ENCODE measurements at places on chromosomes 4 and X. TPM values are rescaled to one million over a fixed set of nuclear protein-coding genes. Genes with fewer than 3 reads are reported as not detected.

Gene TAF7L
- not detected for total RNA-seq

DNA sequence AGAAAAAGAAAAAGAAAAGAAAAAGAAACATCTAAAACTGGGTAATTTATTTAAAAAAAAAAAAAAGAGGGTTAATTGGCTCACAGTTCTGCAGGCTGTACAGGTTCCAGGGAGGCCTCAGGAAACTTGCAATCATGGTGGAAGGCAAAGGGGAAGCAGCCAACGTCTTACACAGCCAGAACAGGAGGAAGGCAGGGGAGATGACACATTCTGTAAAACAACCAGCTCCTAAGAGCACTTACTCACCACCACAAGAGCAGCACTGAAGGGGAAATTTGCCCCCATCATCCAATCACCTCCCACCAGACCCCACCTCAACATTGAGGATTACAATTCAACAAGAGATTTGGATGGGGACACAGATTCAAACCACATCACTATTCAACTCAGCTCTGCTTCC, 36.8 kb upstream of the TMEM184C start:
- DNase-seq: no peak

Gene ALAS2
- total RNA-seq: 0.68 TPM

DNA sequence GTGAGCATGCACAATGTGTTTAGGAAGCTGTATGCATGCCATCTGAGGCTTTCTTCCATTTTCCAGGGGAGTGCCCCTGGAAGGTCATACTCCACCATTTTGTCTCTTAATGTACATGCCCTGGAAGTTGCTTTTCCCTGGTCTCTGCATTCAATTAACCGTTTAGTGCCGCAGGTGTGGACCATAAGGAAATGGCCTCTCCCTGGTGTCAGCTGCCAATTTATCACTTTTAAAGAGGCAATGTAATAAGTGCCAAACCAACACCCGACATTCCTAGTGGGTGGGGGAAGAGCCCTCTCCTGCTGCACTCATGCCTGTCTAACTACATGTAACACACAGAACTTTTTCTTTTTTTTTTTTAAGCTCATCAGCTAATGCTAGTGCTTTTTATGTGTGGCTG, 7.1 kb upstream of the BST1 start:
- DNase-seq: no peak

DNA sequence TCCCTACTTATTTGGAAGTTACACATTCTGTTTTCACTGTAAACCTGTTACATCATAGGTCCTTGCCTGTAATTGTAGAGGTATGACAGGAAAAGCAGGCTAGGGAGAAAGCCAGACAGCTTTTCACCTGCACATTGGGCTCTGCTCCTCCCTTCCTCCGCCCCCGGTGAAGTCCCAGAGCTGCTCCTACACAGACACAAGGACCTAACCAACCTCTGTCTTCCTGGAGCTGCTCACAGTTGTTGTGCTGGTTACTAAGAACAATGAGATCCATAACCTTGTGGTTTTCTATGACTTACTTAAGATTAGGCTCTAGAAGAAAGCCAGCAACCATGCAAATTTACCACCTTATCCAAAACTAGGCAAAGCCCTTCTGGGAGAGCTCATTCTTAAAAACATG, 40.0 kb downstream of the MOSPD2 start:
- no peak for DNase-seq

GRCh38 chrX:16511796-16512776, 137.9 kb upstream of the S100G start:
- no peak for DNase-seq

All from Right ventricle myocardium inferior (tissue), 1 donor.